Head of caudate nucleus (tissue), 42 donors: ENCODE measurements at places on chromosomes 1 and 21.
A peak's percentile ranks its signal among the peaks of the same experiment; 100 is the strongest.

GRCh38 chr1:113369040-113369439, 21.3 kb upstream of the MAGI3 start:
- DNase-seq: no peak

GRCh38 chr1:169090308-169090899, 16.1 kb upstream of the ATP1B1 start:
- DNase-seq: no peak

DNA sequence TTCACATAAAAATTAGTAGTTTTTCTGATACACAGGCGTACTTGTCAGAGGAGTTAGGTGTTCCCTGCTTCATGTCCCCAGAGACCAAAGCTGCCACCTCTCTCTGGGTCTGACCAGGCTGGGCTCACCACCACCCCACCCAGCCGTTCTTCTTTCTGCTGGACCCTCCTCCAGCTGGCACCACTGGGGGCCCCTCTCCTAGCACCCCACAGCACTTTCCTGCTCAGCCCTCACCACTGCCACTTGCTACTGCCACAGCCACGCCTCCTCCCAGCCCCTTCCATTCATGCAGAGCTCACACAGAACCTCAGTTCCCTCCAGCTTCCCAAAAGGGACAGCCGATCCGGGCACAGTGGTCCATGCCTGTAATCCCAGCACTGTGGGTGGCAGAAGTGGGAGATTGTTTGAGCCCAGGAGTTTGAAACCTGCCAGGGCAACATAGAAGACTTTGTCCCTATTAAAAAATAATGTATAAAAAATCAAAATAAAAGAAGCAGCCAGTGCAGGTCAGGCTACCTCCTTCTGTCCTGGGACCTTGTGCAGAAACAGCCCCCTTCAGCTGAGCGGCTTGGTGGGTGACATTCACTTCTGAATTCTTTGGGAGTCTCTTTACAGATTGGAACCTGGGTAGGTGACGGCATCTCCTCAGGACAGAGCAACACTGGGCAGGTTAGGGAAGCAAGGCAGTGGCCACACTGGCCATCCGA, 208.3 kb downstream of the TOMM20 start:
- DNase-seq: no peak

DNA sequence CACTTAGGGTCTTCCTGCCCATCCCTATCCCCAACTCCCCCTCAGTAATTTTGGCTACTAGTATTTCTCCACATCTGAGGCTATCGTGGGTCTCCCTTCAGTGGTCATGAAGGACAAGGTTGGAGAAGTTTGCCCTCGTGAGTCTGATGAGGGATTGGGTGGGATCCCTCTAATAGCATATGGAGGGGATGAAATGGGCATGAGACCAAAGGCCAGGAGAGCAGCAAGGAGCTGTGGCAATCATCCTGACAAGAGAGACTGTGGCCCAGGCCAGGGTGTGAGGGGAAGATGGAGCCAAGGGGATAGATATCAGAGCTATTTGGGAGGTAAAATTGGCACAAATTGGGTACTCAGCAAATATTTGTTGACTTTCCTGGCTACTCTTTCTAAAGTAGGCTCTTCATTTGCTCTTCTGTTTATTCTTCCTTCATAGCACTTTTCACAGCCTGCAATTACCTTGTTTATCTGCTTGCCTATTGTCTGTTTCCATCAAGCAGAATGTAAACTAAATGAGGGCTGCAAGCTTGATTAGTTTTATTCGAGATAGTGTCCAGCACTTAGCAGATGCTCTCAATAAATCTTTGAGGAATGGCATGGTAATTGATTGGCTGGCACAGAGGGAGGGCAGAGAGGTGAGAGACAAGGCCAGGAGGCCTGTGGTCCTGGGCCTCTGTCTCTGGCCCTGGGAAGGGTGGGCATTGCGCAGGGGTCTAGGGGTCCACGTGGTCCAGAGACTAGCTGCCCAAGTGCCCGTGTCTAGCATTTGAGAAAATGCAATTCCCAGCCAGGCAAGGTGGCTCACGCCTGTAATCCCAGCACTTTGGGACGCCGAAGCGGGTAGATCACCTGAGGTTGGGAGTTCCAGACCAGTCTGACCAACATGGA, 1.5 kb upstream of the PLK3 start:
- no peak for DNase-seq

- DNase-seq: no peak
Measured at GRCh38 chr21:41681939-41682718, 84.7 kb downstream of the RIPK4 start.

DNA sequence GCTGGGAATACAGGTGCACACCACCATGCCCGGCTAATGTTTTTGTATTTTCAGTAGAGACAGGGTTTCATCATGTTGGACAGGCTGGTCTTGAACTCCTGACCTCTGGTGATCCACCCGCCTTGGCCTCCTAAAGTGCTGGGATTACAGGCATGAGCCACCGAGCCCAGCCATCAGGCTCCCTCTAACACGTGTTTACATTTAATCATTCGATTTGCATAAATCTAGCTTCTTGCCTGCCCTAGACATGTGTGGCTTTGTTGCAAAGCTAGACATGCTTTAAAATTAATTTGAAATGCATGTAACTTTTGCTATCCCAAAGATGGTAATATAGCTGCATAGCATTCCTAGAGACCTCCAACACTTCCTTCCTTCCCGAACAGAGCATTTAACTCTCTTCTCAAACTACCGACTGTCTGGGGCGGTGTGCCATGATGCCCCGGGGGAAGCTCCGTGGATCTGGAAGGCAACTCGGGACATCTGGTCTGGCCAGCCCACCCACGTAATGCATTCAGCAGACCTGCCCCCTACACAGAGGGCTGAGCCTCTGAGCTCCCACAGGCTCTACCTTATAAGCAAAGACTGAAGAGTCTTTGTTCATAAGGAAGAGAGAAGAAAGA, 34.6 kb upstream of the NID1 start:
- no peak for DNase-seq

DNA sequence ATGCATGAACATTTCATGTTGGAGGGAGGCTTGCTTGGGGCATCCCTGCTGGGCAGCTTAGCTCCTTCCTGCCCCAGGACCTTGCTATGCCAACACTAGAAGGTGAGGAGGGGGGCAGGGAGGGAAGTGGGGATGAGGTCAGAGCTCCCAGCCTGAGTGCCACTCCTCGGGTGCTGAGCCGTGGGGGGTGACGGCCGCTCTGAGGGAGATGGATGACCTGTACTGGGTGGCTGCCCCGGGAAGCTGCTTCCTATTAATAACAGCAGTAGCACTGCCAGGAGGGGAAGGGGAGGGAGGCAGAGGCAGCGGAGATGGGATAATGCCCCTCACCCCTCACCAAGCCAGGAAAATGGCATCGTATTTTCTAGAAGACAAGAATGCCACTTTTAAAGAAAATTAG, 60.6 kb downstream of the UBIAD1 start:
- DNase-seq: no peak

- no peak for DNase-seq
Measured at GRCh38 chr1:26740023-26740634, 44.3 kb downstream of the ARID1A start.

- DNase-seq: no peak
Measured at GRCh38 chr1:207024202-207025145, 8.1 kb downstream of the C1orf116 start.

DNA sequence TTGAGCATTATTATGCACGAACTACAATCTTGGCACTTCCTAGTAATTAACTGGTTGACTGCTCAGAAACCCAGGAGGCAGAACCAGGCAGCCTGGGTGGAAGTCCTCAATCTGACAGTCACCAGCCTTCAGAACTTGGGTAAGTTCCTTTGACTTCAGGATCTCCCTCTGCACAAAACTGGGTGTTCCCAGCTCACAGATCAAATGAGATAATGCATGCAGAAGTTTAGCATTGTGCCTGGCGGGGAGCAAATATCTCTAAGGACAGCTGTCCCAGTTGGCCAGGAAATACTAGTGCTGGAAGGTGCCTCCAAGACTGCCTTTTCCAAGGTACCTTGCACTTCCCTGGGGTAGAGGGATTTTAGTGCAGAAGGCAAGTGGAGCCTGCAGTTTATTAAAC, 294.8 kb downstream of the PCP4 start:
- DNase-seq: no peak

DNA sequence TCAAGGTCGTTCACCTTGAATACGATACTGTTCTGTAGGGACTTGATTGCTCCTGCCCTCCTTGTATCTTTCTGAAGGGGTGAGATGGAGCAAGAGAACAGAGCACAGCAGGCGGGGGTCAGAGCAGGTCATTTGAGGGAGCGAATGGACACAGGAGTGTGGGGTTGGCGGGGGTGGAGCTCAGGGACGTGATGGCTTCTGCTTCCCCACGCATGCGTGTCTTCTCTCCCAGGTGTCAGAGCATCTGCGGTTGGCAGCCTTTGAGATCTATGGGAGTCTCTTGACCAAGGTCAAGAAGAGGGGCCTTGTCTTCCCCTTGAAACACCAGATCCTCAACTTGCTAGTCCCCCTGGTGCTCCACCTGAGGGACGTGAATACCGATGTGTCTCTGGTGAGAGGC, 63.9 kb downstream of the INAVA start:
- peak; percentile 18 for DNase-seq

DNA sequence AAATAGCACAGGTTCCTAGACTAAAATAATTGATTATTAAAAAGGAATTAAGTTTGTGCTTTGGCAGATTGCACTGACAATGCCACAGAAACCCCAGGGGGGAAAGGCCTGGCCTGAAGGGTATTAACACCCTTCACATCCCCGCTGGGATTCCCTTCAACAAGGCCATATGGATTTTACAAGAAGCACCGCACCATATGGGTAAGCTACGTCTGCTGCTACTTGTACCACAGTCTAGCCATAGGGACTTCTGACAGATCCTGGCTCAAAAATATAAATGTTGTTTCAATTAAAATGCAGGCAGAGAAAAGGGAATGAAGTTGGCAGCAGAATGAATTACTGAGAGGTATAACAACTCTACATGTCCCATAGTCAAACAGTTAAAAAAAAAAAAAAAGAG, 101.0 kb downstream of the DENND1B start:
- DNase-seq: no peak

DNA sequence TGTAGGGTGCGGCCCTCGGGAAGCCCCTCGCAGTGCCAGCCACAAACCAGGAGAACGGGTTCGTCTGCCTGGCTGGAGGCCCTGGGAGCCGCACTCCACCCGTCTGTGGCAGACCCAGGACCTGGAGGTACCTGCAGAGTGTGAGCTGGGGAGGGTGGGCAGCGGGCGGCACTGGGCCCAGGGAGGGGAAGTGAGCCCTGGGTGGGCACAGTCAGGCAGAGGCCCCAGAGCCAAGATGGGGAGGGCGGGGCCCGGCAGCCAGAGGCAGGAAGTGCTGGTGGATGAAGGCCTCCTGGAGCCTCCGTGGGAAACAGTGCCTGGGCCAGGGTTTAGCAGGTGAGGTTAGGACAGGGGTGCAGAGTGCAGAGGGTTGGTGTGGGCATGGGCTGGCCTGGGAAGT, 4.0 kb upstream of the PEX10 start:
- no peak for DNase-seq

DNA sequence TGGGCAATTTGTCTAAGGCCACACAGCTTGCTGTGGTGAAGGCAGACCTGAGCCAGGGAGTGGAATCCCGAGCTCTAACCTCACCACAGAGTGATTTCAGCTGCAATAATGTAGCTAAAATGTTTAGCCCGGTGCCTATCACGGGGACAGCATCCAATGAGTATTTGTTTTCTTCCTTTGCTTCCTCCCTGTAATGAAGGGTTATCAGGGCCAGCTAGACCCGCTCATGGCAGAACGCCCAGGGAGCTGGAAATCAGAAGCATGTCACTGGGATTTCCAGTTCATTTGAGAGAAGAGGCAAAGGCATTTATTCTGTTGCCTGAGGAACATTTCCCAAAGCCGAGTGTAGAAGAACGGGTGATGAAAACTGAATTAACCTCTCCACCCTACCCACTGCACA, 183.1 kb downstream of the ZSCAN20 start:
- no peak for DNase-seq

DNA sequence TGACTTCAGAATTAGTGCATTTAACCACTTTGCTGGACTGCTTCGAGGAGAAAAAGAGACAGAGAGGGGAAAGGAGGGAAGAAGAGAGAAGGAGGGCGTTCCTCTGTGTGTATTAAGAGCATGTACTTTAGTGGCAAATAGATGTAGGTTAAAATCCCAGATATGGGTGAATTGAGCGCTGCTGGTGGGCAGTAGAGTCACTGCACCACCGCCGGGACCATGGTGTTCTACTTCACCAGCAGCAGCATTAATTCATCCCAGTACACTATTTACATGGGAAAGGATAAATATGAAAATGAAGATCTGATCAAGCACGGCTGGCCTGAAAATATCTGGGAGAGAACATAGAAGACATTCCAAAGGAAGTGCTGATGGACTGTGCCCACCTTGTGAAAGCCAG, 20.9 kb upstream of the PPIE start:
- no peak for DNase-seq

DNA sequence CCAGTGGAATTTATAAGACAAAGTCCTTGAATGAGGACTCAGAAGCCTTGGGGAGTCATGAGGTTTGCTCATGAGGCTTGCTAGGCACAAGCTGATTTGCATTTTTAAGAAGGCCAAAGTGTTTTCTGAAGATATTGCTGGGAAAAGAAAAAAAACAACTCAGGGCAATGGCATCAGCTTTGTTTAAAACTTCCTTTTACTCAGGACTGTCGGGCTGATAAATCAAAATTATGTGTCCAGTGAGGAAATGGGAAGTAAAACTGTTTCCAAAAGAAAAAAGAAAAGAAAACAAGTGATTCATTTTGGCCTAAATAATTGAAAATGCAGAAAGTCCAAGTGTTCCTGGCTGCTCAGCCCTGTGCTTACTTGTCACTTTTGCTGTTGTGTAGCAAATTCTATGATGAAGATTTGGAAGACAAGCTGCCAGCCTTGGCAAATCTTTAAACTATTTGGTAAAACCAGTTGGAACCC, 282.4 kb downstream of the HLX start:
- no peak for DNase-seq

DNA sequence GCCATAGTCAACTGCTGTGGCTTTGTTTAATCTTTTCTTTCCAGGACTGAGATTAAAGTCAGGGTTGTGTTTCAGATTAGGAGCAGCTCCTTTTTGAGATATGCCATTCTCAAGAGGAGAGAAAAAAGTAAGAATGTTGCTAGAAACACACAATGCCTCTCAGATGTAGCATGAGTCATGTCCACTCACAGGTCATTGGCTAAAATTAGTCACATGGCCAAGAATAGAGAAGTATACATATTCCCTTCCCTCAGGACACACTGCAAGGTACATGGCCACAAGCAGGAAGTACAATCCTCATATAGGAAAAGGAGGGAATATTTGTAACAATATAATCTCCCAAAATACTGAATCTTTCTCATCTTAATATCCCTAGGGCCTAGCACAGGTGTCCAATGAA, 141.9 kb upstream of the PTBP2 start:
- no peak for DNase-seq

GRCh38 chr1:244162786-244163530, 111.9 kb downstream of the ZBTB18 start:
- DNase-seq: no peak

- no peak for DNase-seq
Measured at GRCh38 chr21:46443910-46444309, 14.8 kb upstream of the DIP2A start.

GRCh38 chr1:78165816-78166215, 120.0 kb downstream of the GIPC2 start:
- no peak for DNase-seq

- no peak for DNase-seq
Measured at GRCh38 chr1:116092752-116093489, 18.3 kb upstream of the MAB21L3 start.
